ENCODE measurements at places on chromosomes 16 and 17.

GRCh38 chr16:87918866-87919680 is 17.3 kb downstream of the CA5A start:
- DNase-seq = no peak

GRCh38 chr17:33871720-33872540 is 383.2 kb upstream of the CCL2 start:
- DNase-seq = peak; percentile 49

DNA sequence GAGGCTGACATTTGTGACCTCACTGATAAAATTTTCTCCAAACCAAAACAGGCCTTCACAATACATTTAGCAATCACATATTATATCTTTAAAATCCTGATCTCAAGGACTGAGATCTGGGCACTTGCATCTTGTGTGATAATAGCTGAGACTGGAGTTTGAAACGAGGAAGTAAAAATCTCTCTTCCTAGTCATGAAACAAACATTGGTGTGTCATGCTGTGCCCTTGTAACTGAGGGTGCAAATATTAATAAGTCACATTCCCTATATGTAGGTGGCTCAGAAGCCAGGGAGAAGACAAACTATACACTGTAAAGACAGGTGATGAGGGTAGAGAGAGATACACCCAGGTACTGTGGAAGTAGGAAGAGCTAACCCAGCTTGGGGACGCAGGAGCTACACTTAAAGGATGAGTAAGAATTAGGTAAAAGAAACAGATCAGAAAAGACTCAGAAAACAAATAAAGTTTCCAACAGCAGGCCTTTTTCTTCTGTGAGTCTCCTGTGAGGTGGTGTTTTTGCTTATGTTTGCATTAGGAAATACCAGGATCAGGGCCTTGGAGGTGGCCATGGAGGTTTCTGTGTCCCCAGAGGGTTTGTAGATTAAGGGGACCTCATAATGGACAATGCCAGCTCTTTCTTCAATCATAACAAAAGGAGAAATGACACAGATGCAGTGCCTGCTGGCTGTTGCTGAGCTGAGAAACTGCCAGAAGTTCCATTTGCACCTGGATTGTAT is 335.7 kb downstream of the GRIN2A start:
- no peak for DNase-seq

- DNase-seq = no peak
Measured at GRCh38 chr16:3147046-3147756, 12.4 kb downstream of the ZNF213 start.

DNA sequence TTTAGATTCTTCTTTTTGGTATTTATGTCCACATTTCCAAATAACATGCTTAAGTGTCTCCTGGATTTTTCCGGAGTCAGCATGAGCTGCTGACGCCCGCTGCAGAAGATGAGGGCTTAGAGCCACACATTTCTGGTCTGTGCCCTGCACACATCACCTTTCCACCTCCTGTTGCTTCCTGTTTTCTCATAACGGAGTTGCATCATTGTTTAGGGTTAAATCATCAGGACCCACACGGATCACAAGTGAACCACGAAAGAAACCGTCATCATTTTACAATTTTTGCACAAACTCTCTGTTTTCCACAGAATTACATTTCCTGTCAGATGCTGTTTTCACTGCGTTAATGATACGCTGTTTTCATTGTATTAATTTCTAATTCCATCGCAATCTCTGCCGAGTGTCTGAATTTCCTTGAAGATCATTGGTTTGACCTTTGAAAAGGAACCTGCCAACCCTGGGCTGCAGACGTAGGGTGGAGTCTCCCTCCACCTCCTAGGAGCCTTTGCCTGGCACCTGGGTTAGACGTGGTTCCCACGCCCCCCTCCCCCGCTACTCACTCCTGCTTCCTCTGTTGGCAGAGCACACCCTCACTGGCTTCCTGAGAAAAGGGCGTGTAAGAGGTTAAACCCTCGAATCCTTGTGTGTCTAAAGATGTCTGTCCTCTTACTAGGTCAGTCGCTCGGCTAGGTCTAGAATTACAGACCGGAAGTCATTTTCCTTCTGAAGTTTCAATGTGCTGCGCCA is 68.2 kb downstream of the RNF213 start:
- no peak for DNase-seq

GRCh38 chr17:43698678-43699437 is 37.1 kb upstream of the MEOX1 start:
- DNase-seq = no peak

DNA sequence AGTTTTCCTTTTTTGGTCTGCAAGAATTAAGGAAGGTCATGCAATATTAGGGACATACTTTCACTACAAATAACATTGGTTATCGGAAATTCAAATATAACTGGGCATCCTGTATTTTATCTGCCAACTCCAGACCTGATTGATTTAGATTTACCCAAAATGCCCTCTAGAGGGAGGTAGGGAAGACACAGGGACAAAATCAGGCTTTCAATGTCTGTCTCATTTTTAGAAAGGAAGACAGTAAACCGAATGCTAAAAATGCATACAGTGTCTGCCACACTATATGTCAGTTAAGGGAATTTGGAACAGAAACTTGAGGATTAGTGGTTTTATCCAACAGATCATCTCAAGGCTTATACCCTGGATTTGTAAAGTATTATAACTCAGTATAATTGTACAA is 161.7 kb upstream of the SOX9 start:
- no peak for DNase-seq

GRCh38 chr16:59126486-59126885 is 392.4 kb upstream of the GOT2 start:
- no peak for DNase-seq

- DNase-seq = no peak
Measured at GRCh38 chr16:18958621-18959029, 25.1 kb upstream of the TMC7 start.

GRCh38 chr16:74224828-74225612 is 71.6 kb upstream of the PSMD7 start:
- no peak for DNase-seq

GRCh38 chr17:50065056-50065455 is 9.1 kb downstream of the ITGA3 start:
- DNase-seq = no peak

DNA sequence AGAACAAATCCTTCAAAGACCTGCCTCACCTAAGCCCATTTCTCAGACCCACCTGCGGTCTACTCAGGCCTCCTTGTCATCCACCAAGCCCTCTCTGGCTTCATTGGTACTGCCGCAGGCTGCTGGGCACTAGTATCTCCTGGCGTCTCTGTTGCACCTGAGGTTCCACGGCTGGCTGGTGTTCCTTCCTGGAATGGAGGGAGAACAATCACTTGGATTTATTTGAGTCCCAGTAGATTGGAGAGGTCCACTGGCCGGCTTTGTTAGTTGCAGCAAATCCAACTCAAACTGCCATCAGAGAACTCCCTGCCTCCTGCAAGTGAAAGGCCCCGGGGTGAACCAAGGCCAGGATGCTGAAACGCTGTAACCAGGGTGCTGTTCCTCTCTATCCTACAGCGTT is 15.3 kb downstream of the MIS12 start:
- no peak for DNase-seq

- no peak for DNase-seq
Measured at GRCh38 chr16:87033541-87034300, 283.5 kb downstream of the C16orf95 start.

DNA sequence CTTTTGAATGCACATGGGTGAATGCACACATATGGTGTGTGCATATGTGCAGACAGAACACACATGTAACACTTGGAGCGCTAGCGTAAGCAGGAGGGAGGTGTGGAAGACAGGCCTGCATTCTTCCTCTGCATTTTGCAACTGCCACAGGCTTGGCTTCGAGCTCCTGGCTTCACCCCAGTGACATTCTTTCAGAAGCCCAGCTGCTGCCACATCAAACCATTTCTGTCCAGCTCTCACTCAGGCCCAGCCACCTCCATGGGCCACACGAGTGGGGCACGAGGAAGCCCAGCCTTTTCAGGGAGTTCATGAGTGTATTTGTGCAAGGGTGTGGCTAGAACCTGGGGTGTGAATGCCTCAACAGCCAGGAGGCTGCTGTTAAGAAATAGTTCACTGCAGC is 18.8 kb downstream of the LGALS3BP start:
- no peak for DNase-seq

GRCh38 chr17:81940538-81941483 is 3.7 kb upstream of the PYCR1 start:
- DNase-seq = peak; percentile 8

DNA sequence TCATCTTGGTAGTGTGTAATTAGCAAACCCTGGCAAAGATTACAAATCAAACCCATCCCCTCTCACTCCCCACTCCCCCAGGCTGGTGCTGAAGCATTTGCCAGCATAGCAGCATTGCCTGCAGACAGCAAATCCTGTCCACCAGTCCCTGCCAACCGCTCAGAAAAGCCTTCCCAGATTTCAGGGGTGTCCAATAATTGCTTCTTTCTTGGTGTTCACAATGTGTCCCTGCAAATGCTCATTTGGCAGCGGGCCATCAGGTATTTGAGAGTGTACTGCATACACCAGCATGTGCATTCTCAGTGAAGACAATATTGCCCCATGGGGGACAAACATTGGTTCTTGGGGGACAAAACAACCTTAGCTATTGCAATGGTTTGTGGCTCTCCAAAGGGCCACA is 28.2 kb downstream of the ORC6 start:
- DNase-seq = no peak

GRCh38 chr17:31449746-31450145 is 58.3 kb downstream of the RAB11FIP4 start:
- no peak for DNase-seq

- DNase-seq = no peak
Measured at GRCh38 chr16:14672403-14672971, 21.6 kb downstream of the PLA2G10 start.

DNA sequence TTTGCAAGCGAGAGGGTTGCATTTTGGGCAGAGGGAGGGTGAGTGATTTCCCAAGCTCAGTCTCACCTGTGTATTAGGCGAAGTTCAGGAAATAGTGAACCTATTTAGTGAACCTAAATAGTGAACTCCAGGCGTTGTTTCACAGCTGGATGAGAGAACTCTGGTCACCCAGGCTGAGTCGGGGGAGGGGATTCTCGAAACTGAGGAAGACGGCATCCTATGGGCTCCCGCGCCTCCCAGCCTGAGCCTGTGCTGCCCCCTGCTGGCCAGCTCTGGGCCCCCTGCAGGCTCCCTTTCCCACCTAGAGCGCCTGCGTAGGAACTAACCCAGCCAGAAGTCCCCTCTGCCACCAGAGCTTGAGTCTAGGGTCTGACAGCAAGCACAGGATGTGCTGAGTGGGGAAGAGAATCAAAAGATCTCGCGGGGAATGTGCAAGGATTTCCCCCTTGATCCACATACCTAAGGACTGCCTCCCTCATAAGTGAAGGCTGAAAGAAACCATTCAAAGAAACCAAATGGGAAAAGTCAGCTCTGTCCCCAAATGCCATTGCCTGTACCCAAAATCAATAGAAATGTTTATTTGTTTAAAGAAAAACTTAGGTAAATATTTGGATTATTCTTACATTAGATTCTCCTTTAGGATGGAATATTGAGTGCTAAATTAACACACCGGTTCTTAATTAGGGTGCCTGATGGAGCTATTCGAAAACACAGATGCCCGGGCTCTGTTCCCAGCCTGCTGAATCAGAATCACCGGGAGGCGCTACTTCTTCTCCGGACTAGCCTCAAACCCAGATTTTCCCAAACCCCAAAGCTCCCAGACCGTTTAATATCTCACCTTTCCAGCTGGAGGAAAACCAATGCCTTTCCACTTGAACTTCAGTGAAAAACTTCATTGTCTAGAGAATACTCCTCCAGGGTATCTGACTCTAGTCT is 14.8 kb upstream of the MARVELD3 start:
- DNase-seq = peak; percentile 87

GRCh38 chr16:4519274-4520058 is 19.1 kb downstream of the CDIP1 start:
- DNase-seq = no peak

- DNase-seq = no peak
Measured at GRCh38 chr17:42362245-42362961, 25.8 kb downstream of the STAT3 start.

GRCh38 chr16:24668481-24669061 is 60.9 kb upstream of the TNRC6A start:
- DNase-seq = no peak

DNA sequence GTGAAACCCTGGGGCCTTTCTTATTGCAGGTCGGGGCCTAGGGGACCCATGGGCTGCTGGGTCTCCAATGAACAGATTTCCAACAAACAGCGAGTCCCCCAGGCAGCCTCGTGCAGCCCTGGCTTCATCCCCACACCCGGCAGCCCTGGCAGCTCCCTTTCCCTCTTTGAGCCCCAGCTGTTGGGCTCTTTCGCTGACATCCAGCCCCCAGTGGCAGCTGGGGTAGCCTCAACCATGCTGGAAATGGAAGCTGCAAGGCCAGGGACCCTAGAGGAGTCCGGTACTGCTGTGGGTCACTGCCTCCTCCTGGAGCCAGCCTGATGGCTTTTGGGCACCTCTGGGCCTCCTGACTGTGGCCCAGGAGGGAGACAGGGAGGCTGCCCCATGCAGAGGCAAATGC is 5.9 kb downstream of the RPUSD1 start:
- DNase-seq = no peak

GRCh38 chr16:66862023-66862520 is 17.9 kb downstream of the CA7 start:
- DNase-seq = no peak

- DNase-seq = no peak
Measured at GRCh38 chr17:57859601-57860413, 10.0 kb upstream of the MRPS23 start.

- no peak for DNase-seq
Measured at GRCh38 chr16:30747331-30747730, 894 bp upstream of the PHKG2 start.

- no peak for DNase-seq
Measured at GRCh38 chr17:49001671-49002070, 4.5 kb downstream of the IGF2BP1 start.

DNA sequence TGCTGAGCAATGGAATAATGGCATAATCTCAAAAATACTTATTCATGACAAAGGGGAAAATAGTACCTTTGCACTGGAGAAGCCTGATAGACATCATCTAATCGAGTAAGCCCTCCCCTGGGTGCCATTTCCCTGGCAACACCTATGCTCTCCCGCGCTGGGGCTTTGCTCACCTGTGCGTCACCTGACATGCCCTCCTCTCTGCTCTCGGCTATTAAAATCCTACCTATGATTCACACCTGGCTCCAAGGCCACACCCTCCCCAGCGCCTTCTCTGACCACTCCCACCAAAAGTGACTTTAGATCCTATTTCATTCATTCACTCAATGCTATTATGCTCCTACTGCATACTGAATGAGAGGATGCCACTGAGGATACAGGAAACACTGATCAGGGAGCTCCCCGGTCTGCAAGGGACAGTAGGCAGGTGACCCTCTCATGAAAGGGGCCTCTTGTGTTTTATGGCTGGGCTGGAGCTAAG is 83.9 kb downstream of the NT5M start:
- no peak for DNase-seq

- DNase-seq = no peak
Measured at GRCh38 chr17:59409336-59410048, 78.0 kb downstream of the YPEL2 start.

DNA sequence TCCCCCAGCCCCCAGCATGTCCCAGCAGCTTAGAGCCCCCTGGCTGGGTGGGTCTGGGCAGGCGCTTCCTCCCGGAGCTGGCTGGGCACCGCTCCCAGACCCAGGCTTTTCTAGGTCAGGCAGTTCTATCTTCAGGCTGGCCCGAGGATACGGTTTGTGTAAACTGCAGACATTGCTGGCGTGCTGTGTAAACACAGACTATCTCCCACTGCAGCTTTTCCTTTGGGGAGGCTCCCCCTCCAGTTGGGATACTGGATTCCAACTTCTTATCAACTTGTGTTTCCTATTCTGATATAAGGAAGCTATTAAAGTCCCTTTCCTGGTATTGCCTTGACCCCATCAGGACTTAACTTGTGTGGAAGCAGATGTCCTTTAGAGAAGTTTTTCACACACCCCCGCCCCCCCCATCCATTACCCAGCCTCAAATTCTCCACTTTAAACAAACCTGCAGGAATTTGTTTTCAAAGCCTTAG is 18.3 kb upstream of the GNA13 start:
- DNase-seq = no peak

Data from BE2C (cell line).